WTC11 (cell line): ENCODE measurements at places on chromosomes 16 and 17. TPM values are rescaled to one million over a fixed set of nuclear protein-coding genes. Genes with fewer than 3 reads are reported as not detected.
A peak's percentile ranks its signal among the peaks of the same experiment; 100 is the strongest.

The TMEM220 gene
- total RNA-seq = 2.4 to 4.0 TPM (median 2.9 TPM) in 3 replicates

The UTS2R gene
- total RNA-seq = 0.46 to 0.76 TPM (median 0.53 TPM) in 3 replicates

The CACNG5 gene
- 1.9 to 3.1 TPM (median 2.8 TPM) in 3 replicates for total RNA-seq

The C1QTNF1 gene
- total RNA-seq = 1.5 to 2.7 TPM (median 1.7 TPM) in 3 replicates

The APOBR gene
- 0.09 to 0.11 TPM in 2 of 3 replicates, not detected in the other for total RNA-seq

The PRKCB gene
- 6.9 to 13.4 TPM (median 11.3 TPM) in 3 replicates for total RNA-seq

DNA sequence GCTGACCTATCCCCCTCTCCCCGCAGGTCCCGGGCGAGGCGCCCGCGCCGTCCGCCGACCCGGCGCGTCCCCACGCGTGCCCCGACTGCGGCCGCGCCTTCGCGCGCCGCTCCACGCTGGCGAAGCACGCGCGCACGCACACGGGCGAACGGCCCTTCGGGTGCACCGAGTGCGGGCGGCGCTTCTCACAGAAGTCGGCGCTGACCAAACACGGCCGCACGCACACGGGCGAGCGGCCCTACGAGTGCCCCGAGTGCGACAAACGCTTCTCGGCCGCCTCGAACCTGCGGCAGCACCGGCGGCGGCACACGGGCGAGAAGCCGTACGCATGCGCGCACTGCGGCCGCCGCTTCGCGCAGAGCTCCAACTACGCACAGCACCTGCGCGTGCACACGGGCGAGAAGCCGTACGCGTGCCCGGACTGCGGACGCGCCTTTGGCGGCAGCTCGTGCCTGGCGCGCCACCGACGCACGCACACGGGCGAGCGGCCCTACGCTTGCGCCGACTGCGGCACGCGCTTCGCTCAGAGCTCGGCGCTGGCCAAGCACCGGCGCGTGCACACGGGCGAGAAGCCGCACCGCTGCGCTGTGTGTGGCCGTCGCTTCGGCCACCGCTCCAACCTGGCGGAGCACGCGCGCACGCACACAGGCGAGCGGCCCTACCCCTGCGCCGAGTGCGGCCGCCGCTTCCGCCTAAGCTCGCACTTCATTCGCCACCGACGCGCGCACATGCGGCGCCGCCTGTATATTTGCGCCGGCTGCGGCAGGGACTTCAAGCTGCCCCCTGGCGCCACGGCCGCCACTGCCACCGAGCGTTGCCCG is 10.3 kb downstream of the ZNF771 start:
- peak; percentile 88 for DNase-seq
- peaks cover 9% of the 10 kb centered on the region for H3K4me1 ChIP-seq
- H3K36me3 ChIP-seq = peaks cover 34% of the 10 kb centered on the region
- H3K4me3 ChIP-seq = peak overlapping the region; percentile 54
- no peaks in the 10 kb centered on the region for H3K27me3 ChIP-seq

GRCh38 chr17:57945996-57946797 is 9.0 kb downstream of the CUEDC1 start:
- peaks cover 39% of the 10 kb centered on the region for H3K4me1 ChIP-seq
- peak overlapping the region; percentile 43 for H3K27ac ChIP-seq
- no peak overlapping the region for H3K4me3 ChIP-seq

- H3K36me3 ChIP-seq = no peaks in the 10 kb centered on the region; the same call in 1 of the 2 replicates
- H3K4me3 ChIP-seq = no peak overlapping the region
- no peak overlapping the region for H3K27ac ChIP-seq
- H3K4me1 ChIP-seq = peaks cover 11% of the 10 kb centered on the region
- H3K27me3 ChIP-seq = no peaks in the 10 kb centered on the region
These were observed 338.7 kb downstream of the GRIN2A start for GRCh38 chr16:9843424-9844018.

GRCh38 chr16:54931120-54932014 is 702 bp downstream of the IRX5 start:
- no peak overlapping the region for H3K27ac ChIP-seq
- H3K4me3 ChIP-seq = peak overlapping the region; percentile 70
- H3K36me3 ChIP-seq = peaks cover 2% of the 10 kb centered on the region; the same call in 1 of the 2 replicates
- H3K4me1 ChIP-seq = peaks cover 48% of the 10 kb centered on the region
- DNase-seq = peak; percentile 50
- peaks cover 89% of the 10 kb centered on the region for H3K27me3 ChIP-seq

GRCh38 chr16:84600343-84601229 is 17.3 kb downstream of the COTL1 start:
- H3K27ac ChIP-seq = no peak overlapping the region
- no peak overlapping the region for H3K4me3 ChIP-seq
- no peak for DNase-seq
- H3K36me3 ChIP-seq = peaks cover 9% of the 10 kb centered on the region; the same call in 1 of the 2 replicates
- no peaks in the 10 kb centered on the region; the same call in 1 of the 2 replicates for H3K27me3 ChIP-seq
- peaks cover 63% of the 10 kb centered on the region for H3K4me1 ChIP-seq

- no peak overlapping the region for H3K4me3 ChIP-seq
- H3K27ac ChIP-seq = no peak overlapping the region
- no peaks in the 10 kb centered on the region for H3K4me1 ChIP-seq
- H3K27me3 ChIP-seq = no peaks in the 10 kb centered on the region
These were observed 181.8 kb downstream of the C16orf95 start for GRCh38 chr16:87135246-87136030.

DNA sequence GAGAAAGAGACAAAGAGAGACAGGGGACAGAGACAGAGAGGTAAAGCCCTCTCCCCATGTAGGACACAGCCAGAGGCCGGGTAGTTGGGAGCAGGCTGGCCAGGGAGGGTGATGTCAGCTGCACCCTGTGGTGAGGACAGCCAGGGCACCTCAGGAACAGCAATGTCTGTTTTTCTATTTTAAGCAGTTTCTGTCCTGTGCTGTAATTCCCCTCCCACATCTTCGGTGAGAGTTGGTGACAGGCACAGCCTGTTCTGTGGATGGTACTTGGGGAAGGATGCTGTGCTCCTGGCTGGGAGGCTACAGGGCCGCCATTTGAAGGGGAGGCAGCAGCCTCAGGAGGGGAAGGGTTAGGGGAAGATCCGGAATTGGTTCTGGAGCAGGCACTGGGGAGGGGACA is 163.5 kb downstream of the SDK2 start:
- no peak for DNase-seq
- peaks cover 11% of the 10 kb centered on the region for H3K36me3 ChIP-seq
- no peak overlapping the region for H3K27ac ChIP-seq
- peaks cover 26% of the 10 kb centered on the region for H3K4me1 ChIP-seq

DNA sequence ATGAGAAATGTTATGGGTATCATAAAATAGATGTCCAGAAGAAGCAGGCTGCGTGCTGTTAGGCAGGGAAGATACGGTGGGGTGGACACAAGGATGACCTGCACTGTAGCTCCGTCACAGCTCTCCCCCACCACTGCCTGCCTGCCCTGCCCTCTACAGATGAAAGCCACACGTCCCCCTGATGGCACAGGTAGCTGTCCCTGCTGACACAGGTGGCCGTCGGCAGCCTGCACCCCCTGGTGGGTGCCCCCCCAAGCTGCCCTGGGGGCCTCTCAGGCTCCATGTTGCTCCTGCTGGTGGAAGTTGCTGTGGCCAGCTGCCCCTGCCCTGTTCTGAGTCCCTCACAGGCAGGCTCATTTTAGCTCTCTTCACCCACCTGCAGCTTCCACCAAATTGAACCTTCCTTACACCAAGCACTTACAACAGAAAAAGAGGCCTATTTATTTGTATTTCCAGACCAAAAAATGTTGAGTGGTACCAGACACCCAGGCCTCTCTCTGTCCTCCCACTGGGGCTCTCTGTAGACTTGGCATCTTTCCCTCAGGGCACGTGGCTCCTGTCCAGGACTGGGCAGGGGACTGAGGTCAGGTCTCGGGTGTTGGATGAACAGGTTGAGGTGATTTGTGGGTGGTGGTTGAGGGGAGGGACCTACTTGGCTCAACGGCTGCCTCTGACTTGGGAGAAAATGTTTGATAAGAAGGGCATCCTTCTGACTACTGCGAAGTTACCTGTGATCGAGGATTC is 50.1 kb upstream of the CACNG5 start:
- no peaks in the 10 kb centered on the region for H3K27me3 ChIP-seq
- H3K4me3 ChIP-seq = no peak overlapping the region

DNA sequence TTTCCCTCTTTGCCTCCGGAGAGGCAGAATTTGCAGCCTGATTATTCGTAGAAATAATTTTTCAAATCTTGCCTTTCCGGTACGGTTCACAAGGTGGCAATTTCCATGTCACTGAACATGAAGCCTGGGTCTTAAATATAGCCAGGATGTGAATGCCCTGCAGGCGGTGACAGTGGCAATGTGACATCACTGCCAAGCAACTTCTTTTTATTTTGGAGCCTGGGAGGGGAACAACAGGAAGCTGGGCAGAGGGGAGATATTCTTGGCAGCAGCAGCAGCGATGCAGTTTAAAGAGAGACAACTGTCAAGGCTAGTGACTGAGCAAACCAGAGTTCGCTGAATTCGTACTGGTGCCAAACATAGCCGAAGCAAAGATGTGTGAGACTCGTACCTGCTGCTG is 171.1 kb downstream of the SNX29 start:
- H3K36me3 ChIP-seq = no peaks in the 10 kb centered on the region
- H3K27ac ChIP-seq = peak overlapping the region; percentile 58
- peaks cover 41% of the 10 kb centered on the region for H3K4me1 ChIP-seq
- no peak overlapping the region for H3K4me3 ChIP-seq

DNA sequence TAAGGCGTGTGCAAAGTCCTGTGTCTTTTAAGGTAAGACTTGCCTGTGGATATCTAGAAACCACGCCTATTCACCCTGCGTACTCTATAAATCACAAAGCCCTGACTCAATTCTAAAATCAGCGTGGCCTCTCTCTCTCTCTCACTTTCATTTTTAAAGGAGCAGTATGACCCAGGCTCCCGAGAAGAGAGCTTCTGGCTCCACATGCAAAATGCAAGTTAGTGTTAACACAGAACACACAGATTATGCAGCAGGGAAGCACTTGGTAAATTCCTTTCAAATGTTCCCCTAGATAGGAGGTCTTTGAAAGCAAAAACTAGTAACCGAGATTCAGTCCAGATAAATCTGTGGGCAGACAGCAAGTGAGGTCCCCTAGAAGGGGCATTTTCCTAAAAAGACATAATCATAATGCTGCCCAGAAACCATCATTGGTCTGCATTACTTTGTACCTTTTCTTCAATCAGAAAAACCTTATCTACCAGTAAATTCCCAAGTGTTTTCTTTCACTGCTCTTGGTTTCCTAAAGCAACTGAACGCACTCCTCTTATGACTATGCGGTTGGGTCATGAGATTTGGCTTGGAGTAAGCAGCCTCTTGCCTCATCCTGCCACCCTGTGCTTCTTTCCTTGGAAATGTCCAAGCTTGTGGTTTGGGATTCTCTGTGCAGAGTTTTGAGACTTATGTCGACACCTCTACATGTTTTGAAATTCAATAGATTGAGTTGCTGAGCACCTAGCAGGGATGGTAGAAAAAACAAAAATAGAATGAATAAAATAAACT is 31.7 kb upstream of the KCNJ2 start:
- H3K27me3 ChIP-seq = no peaks in the 10 kb centered on the region
- DNase-seq = no peak
- peaks cover 14% of the 10 kb centered on the region for H3K4me1 ChIP-seq
- H3K27ac ChIP-seq = no peak overlapping the region; the same call in 1 of the 2 replicates
- H3K4me3 ChIP-seq = no peak overlapping the region
- H3K36me3 ChIP-seq = no peaks in the 10 kb centered on the region

- no peak overlapping the region for H3K27ac ChIP-seq
- DNase-seq = no peak
- H3K36me3 ChIP-seq = no peaks in the 10 kb centered on the region
- H3K4me3 ChIP-seq = no peak overlapping the region
- H3K27me3 ChIP-seq = no peaks in the 10 kb centered on the region
- H3K4me1 ChIP-seq = no peaks in the 10 kb centered on the region; the same call in 1 of the 2 replicates
These were observed 440.5 kb downstream of the GRIN2A start for GRCh38 chr16:9741776-9742175.

GRCh38 chr17:3828151-3828851 is 17.7 kb downstream of the NCBP3 start:
- DNase-seq = no peak
- H3K27ac ChIP-seq = no peak overlapping the region
- no peaks in the 10 kb centered on the region for H3K4me1 ChIP-seq
- H3K27me3 ChIP-seq = no peaks in the 10 kb centered on the region
- no peak overlapping the region for H3K4me3 ChIP-seq

- peaks cover 74% of the 10 kb centered on the region for H3K36me3 ChIP-seq
- H3K4me1 ChIP-seq = no peaks in the 10 kb centered on the region
- H3K4me3 ChIP-seq = no peak overlapping the region
- peaks cover 7% of the 10 kb centered on the region for H3K27me3 ChIP-seq
These were observed 86.1 kb upstream of the RBFOX1 start for GRCh38 chr16:7246578-7246977.

DNA sequence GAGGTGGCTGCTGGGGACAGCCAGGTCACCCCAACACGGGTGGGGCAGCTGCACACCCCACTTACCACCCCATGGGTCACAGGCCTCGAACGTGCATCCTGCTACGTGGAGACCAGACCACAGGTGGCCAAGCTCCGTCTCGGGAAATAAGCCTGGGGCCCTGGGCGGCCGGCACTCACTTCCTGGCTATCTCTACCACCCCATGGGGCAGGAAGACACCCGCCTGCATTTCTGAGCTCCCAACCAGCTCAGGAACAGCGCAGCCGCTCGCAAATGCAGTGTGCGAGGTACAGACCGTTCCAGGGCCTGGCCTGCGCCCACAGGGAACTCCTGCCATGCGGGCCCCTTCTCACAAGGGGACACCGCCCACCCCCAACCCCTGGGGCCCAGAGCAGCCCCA is 4.9 kb upstream of the GNG13 start:
- peak overlapping the region; percentile 99; the same call in 1 of the 2 replicates for H3K4me3 ChIP-seq
- peaks cover 2% of the 10 kb centered on the region; the same call in 1 of the 2 replicates for H3K36me3 ChIP-seq
- H3K27me3 ChIP-seq = peaks cover 46% of the 10 kb centered on the region
- H3K27ac ChIP-seq = no peak overlapping the region
